ENCODE measurements at places on chromosomes 2 and 18.

DNA sequence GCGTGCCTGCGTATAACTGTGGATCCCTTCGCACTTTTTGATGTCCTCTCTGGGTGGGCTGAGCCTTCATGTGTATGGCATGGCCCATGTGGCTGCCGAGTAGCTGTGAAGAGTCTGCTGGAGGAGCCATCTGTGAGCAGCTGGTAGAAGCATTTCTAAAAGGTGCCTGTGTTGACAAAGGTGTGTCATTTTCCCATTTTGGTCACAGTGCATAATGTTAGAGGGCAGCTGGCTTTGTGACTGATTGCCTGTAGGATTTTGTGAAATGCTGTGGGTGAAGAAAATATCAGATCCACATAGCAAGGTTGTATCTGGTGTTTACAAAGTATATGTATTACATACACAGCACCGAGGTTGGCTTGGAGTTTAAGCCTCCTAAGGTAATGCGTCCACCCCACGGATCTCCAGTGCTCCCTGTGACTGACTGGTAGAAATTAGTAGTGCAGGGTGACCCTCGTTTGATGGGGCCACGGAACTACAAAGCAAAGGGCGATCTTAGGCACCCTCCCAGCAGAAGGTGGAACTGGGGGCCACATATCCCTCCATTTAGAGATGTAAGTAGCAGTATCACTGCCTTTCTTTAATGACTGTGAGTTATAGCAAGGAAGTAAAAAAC is 16.5 kb downstream of the GATA6 start:
- no peak for DNase-seq

DNA sequence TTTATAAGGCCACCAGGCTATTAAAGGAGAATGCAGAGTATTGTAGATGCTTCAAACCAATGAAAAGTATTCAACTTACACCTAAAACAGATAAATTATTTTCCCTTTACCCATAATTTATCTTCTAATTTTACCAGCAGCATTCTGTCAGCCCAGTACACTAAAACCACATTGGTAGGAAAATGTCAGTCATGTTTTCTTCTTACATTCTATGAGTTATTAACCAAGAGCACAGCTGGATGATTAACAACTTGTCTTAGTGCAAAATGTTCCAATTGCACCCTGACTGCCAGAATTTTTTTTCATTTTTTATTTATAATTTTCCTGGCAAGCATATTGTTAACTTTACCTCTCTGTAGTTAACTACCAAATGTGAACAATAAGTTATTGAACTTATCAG is 79.0 kb upstream of the WDR75 start:
- DNase-seq: no peak

DNA sequence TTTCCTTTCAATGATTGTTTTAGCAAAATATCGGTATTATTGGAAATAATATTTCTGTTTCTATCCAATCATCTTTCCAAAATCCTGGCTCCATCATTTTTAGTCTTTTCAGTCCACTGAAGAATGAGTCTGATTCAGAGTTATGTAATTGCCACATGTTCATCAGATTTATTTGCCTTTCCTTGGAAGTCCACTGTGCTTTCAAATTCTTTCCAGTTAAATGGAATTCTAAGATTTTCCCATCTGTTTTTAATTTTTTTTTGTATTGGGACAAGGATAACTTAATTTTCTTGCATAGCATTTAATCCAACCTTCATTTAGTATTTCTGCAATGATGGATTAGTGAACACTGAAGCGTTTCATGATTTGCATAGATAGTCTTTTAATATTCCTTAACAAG is 521.5 kb upstream of the NRXN1 start:
- DNase-seq: no peak

- no peak for DNase-seq
These were observed 78.2 kb downstream of the UBE2E3 start for GRCh38 chr2:181058378-181059269.

GRCh38 chr2:220664272-220665107 is 907.6 kb downstream of the EPHA4 start:
- no peak for DNase-seq

DNA sequence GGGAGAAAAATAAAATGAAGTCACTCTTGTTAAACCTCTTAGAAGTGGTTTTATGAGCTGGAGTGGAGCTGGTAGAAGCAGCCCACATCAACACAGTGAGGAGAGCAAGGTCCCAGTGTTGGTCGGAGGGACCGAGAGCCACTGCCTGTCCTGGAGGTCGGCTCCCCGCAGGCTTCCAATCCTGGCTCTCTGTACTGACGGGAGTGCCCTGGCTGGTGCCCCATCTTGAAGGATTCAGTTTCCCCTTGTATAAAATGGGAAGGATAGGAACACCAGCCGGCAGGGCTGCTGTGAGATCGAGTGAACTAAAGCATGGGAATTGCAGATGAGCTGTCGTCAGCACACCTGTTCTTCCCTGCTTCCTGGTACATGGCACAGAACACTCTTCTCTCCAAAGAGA is 104.3 kb upstream of the ID2 start:
- no peak for DNase-seq

DNA sequence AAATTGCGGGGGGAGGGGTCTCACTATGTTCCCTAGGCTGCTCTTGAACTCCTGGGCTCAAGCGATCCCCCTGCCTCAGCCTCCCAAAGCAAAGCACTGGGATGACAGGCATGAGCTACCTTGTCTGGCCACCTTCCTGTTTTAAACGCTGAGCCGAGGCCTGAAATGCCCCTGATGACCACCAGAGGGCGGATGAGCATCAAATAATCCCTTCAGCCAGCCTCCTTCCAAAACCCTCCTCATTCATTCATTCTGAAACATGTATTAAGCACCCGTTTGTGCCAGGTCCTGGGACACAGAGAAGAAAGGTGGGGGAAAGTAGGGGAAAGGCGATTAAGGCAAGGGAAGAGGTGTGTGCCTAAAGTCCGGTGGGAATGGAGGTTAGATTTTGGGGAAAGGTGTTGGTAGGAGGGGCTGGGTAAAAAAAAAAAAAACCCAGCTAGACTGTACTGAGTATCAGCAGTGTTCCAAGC is 30.7 kb upstream of the PTMA start:
- DNase-seq: peak; percentile 63

DNA sequence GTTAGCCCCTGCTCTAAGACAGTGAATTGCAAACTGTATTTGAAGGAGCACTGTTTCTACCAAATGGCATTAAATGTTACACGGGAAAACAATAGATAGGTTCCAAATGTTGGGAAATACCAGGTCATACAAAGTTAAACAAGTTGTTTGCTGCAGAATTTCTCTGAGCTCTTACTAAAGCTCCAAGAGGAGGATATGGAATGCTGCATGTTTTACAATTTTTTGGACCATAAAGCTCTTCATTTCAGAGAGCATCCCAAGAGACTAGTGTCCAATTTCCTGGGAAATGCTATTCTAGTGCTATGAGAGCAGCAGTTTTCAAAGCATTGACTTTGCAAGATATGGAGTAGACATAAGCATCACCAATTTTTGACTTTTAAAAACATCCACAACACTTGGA is 155.6 kb upstream of the CCDC68 start:
- DNase-seq: no peak

Data from activated CD8-positive, alpha-beta memory T cell treated with anti-CD3 and anti-CD28 coated beads for 48 hours (primary cell).